ENCODE measurements at places on chromosomes 3 and 15.

- DNase-seq = no peak
Measured at GRCh38 chr15:85685356-85685755, 109.4 kb downstream of the KLHL25 start.

- no peak for DNase-seq
Measured at GRCh38 chr3:16388850-16389441, 123.9 kb downstream of the OXNAD1 start.

- peak; percentile 73 for DNase-seq
Measured at GRCh38 chr15:33152502-33153109, 41.9 kb downstream of the FMN1 start.

- no peak for DNase-seq
Measured at GRCh38 chr15:70202756-70203155, 105.0 kb upstream of the TLE3 start.

DNA sequence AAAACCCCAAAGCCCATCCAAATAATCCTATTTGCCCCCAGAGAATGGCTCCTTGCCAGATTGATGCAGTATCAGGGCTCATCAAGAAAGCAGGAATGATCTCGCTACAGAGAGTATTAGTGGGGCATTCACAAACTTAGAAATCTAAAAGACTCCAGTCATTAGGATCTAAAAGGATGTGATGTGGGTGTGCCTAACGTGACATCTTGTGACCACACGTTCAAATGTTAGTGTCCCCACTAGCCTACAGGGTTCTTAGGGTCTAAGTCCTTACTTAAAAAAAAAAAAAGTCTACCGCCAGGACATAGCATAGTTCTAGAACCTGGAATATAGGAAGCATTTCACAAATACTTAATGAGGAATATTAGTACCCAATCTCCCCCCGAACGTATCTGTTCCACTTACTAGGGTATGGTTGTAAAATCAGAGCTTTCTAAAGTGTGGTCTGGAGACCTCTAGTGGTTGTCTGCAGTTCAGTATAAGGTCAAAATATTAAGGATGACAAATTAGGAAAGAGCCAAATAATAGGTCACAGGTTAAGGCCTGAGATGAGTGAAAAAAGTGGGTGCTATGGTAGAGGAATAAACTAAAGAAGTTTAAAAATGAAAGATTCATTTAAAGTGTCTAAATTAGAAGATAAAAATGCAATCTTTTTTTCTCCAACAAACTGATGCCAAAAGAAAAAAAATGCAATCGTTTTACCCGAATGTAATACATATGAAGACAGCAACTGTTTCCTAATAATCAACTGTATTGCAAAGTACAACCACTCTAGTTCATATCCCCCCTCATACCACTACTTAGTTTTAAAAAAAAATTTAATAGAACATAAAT, 4.2 kb upstream of the CHRM5 start:
- DNase-seq = no peak

DNA sequence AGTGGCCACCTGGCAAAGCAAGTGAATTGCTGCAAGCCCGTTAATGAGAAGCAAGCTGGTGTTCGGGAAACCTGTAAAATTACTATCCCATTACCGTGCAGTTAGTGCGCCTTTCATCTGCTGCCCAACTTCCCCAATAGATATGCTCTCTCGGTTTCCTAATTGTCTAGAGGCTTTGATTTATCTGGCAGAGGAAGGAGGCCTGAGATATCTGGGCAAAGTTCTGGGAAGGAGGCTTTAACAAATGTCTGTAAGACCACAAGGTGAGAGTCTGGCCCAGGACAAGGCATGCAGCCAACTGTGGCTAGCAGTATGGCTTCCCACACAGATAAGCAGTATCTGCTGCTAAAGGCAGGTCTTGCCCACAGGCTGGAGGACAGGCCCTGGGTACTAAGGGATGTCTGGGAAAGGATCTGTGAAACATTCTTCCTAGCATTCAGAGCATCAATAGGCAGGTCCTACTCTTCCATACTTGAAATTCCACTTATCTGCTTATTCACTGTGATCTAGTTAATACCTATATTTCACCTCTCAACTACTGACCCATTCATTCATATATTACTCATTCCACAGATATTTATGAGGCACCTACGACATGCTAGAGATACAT, 130.0 kb upstream of the SLC2A2 start:
- DNase-seq = no peak

GRCh38 chr15:89117790-89118189, 29.5 kb downstream of the ABHD2 start:
- DNase-seq = no peak

GRCh38 chr3:188602111-188602510, 448.2 kb downstream of the LPP start:
- DNase-seq = no peak

DNA sequence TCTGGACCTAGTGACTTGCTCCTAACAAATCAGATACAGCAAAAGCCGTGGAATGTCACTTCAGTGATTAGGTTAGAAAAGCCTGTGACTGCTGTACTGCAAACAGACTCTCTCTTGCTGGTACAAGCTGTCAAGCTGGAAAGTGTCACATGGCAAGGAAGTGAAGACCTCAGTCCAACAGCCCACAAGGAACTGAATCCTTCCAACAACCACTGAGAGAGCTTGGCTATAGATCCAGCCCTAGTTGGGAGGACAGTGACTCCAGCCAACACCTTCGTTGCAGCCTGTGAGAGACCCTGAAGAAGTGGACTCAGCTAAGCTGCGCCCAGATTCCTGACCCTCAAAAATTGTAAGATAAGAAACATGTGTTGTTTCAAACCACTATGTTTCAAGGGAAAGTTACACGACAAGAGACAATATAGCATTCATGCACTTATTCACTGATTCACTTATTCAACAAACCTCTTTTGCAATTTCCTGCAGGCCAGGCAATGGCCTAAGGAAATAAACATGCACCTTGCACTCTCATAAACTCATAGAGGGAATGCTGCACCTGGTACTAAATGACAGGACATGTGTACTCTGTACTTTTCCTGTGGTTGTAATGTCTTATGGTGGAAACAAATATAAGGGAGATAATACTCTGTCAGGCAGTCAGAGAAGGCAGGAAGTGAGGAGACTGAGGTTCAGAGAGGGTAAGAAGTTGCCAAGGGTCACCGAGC, 142.9 kb downstream of the CADPS start:
- DNase-seq = no peak

GRCh38 chr3:194928227-194928626, 242.5 kb downstream of the FAM43A start:
- DNase-seq = no peak

DNA sequence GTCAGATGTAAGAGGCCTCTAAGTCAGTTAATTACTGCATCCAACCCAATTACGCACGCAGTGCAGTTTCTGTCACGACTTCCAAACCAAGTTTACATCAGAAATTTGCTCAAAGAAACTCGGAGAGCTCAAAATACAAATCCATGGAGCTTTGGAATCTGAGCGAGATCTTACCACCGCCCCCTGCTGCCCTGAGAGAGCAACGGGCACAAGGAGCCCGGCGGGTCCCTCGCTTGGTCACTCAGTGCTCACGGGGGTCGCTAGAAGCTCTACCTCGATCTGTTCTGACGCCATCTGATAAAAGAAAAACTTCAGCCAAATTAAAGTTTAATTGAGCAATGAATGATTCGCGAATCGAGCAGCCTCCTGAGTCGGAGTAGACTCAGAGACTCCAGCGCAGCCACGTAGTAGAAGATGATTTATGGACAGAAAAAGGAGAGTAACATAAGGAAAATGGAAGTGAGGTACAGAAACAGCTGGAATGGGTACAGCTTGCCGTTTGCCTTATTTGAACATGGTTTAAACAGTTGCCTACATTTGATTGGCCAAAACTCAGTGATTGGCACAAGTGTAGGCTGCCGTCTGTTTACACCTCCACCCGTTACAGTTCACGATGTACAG, 232.7 kb upstream of the ATP10A start:
- no peak for DNase-seq

DNA sequence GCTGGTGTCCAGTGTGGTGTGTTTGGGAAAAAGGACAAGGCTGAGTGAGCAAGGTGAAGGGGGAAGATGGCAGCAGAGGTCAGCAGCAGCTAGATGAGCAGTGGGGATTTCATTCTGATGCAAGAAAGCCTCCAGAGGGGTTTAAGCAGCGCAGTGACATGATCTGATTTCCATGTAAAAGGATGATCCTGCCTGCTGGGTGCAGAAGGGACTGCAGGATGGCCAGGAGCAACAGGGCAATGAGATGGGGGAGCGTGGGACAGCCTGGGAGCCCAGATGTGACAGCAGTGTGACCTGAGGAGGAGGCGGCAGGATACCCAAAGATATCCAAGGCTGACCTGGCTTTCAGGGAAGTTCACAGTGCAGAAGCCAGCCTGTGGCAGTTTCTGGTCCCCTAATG, 6.1 kb downstream of the WNT7A start:
- DNase-seq = no peak

GRCh38 chr3:155323063-155323666, 29.7 kb upstream of the STRIT1 start:
- peak; percentile 78 for DNase-seq

GRCh38 chr3:65662095-65662494, 376.6 kb downstream of the MAGI1 start:
- no peak for DNase-seq

DNA sequence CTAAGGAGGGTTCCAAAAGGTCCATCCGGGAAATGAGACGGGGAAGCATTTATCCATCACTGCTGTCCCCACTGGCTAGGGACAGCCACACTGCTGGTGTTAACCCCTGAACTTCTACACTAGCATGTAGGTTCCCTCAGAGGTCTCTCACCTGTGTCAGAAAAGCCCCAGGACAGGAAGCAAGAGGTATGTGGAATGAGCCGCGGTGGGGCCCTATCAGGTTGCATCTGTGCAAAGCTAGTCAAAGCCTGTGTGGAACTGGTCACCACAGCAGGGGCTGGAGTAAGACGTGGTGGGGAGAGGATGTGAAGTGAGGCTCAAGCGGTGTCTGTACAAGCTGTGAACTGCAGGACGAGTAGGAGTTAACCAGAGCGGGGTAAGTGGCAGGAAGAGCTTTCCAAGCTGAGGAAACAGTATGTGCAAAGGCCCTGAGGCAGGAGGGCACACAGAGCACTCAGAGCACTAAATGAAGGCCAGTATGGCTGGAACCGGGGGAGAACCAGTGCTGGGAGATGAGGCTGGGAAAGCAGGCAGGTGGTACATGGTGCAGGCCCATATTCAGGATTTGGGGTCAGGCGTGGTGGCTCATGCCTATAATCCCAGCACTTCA, 57.8 kb downstream of the MEGF11 start:
- DNase-seq = no peak

- no peak for DNase-seq
Measured at GRCh38 chr15:88307344-88307743, 50.8 kb upstream of the NTRK3 start.

DNA sequence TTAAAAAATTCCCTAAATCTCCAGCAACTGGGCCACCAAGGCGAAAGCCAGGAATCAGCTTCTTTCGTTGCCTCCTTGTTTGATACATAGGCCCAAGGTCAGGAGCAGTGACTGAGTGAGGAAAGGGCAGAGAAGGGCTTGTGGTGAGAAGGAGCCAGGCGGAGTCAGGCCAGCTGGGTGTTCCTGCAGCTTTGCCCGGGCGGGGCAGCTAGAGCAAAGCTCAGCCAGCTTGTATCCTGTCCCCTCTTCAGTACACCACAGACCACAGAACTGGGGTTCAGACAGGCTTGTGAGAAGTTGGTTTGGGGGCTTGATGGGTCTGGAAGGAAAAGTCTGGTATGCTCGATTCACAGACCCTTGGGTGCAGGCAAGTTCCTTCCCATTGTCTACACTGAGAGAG, 52.6 kb downstream of the CCK start:
- no peak for DNase-seq

DNA sequence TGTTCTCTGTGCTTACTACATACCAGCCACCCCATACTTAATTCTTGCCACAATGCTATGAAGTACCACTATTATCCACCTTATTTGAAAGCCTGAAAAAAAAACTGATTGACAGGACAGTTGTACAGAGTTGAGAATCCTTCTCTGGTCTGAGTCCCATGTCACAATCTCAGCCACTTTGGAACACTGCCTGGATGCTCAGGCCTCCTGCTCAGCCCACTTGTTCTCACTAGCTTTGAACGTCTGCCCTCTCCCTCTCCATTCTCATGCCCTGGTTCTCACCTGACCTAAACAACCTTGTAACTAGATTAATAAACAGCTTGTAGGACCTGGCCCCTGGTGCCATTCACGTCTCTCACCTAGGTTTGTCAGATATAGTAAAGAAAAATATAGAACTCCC, 53.9 kb downstream of the TRIM69 start:
- DNase-seq = no peak

DNA sequence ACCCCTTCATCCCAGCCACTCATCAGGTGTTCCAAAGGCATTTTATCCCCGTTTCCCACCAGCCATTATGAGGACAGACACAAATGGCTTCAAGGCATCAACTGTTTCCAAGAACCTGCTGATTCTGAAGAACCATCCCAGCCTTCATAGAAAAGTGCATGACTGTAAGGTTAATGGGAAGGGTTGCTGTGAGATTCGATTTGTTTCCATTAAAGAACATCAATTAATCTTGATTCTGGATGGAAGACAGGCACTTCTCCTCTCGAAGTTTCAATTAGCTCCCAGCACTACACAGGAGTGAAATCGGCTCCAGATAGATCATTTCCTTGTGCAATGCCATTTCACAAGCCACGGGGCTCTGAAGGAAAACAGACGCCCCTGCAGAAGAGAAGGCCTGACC, 25.8 kb downstream of the SRGAP3 start:
- DNase-seq = no peak

GRCh38 chr3:160501325-160501724, 51.7 kb upstream of the TRIM59 start:
- DNase-seq = no peak

- no peak for DNase-seq
Measured at GRCh38 chr15:67109141-67110034, 44.0 kb downstream of the SMAD3 start.

- no peak for DNase-seq
Measured at GRCh38 chr3:172124271-172124670, 84.9 kb downstream of the FNDC3B start.

DNA sequence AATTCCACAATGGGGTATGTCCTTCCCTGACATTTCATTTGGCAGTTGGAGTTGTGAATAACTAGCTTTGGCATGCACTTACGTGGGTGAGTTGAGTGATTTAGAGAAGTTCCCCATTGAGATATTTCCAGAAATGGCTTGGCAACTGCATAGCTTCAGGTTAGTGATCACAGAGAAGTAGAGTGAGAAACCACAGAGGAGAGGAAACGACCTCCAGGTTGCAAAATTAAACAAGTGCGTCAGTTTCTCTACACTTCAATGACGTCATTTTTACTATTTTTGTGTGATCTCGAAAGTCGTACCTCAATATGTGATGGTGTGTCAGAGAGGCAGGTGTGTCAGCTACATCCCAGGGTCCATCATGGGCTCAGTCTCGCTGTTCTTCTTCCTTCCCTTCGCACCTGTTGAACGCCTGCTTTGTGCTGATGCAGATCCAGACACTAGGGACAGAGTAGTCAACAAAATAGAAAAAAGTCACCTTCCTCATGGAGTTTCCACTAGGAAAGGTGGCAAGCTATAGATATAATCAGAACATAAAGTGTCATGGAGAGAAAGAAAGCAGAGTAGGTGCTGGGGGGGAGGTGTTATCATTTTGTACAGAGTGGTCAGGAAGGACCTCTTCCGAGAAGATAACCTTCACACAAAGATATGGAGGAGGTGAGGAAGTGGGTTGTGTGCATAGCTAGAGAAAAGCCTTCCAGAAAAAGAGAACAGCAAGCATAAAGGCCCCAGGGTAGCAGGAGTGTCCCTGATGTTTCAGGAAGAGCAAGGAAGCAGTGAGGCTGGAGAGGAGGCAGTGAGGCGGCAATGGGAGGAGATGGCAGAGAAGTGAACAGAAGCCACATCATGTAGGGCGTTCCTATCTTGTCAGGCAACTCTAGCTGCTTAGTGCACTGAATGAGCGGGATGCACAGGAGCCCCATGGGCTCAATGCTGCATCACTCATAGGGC, 75.6 kb downstream of the MCTP2 start:
- no peak for DNase-seq

GRCh38 chr3:108546247-108546646, 35.9 kb upstream of the MYH15 start:
- DNase-seq = no peak
